ENCODE measurements at places on chromosomes 3 and 15. TPM values are rescaled to one million over a fixed set of nuclear protein-coding genes. Genes with fewer than 3 reads are reported as not detected.
A peak's percentile ranks its signal among the peaks of the same experiment; 100 is the strongest.

GRCh38 chr3:40766396-40766795 lies 241.6 kb downstream of the ZNF621 start:
- H3K4me3 ChIP-seq: no peak overlapping the region
- DNase-seq: no peak
- H3K27ac ChIP-seq: no peak overlapping the region
- no peaks in the 10 kb centered on the region for H3K36me3 ChIP-seq

Gene PPP1R14D
- total RNA-seq: not detected

DNA sequence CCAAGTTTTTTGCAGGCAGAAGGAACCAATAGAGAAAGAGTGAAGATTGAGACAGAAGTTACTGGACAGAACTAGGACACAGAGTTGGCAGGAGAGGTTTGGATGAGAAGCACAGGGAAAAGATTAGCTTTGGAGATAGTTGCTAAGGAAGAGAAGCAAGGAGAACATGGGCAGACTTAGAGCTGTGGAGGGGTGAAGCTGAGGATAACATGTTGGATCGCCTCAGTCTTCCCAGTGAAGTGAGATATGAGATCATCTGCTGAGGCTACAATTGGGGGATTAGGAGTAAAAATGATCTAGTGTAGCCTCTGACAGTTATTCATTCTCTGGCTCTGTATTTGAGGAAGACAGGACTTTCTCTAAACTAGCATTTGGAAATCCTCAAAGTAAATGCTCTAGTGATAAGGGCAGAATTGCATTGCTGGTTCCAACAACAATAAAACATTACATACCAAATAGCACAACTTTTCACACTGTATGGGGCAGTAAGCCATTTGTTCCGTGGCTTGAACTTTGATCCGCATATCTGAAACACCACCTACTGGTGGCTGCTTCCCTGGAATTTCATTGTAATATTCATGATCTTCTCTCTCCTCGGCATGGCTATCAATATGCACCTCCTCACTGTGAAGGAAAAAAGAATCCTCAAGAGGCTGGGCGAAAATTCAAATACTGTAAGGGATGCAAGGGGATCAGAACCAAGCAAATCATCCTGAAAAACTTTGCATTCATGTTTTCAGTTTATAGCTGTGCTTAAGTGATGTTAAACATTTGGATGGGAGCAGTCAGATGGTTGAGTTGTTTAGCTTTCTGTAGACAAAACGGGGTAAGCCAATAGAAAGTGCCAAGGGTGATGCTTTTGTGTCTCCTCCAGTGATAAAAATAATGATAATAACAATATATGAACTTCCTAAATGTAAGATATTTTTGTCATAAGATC lies 22.2 kb upstream of the EID1 start:
- DNase-seq: peak; percentile 19
- no peaks in the 10 kb centered on the region for H3K36me3 ChIP-seq
- H3K27me3 ChIP-seq: no peaks in the 10 kb centered on the region
- H3K4me3 ChIP-seq: no peak overlapping the region

Gene NLGN1
- not detected for total RNA-seq

GRCh38 chr3:61877359-61878138 lies 316.2 kb downstream of the PTPRG start:
- peaks cover 10% of the 10 kb centered on the region for H3K4me1 ChIP-seq
- DNase-seq: peak; percentile 23
- H3K36me3 ChIP-seq: no peaks in the 10 kb centered on the region
- H3K27ac ChIP-seq: no peak overlapping the region

- H3K4me1 ChIP-seq: peaks cover 29% of the 10 kb centered on the region
- H3K27ac ChIP-seq: peak overlapping the region; percentile 68
- no peak for DNase-seq
- peak overlapping the region; percentile 85 for H3K4me3 ChIP-seq
- H3K36me3 ChIP-seq: no peaks in the 10 kb centered on the region
Measured at GRCh38 chr3:122679882-122680474, 661 bp upstream of the PARP14 start.

Gene TAGLN3
- total RNA-seq: 0.64 TPM

DNA sequence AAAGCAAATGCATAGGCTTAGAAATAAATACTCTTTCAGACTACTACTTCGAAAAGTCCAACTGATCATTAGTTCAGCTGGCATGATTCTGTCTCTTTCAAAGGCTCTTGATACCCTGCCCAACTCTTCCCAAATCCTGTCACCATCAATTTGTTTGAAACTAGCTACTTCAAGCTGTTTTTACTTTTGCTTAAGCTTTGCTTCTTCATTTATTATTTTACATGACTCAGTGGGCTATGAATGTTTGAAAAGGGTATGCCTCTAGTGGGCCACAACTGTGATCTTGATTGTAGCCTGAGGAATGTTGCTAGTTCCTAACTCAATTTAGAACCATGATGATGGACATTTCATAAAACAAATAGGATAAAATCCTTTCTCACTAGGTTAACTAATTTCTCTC lies 340.8 kb downstream of the NAALADL2 start:
- H3K27ac ChIP-seq: no peak overlapping the region
- peaks cover under 1% of the 10 kb centered on the region for H3K4me1 ChIP-seq
- no peak for DNase-seq
- H3K27me3 ChIP-seq: no peaks in the 10 kb centered on the region
- H3K36me3 ChIP-seq: no peaks in the 10 kb centered on the region
- H3K4me3 ChIP-seq: no peak overlapping the region

GRCh38 chr3:127212711-127213110 lies 19.8 kb downstream of the PRR23E start:
- no peaks in the 10 kb centered on the region for H3K27me3 ChIP-seq
- H3K4me3 ChIP-seq: no peak overlapping the region
- H3K4me1 ChIP-seq: no peaks in the 10 kb centered on the region

Gene GRK7
- not detected for total RNA-seq

Gene GOLGA8N
- 2.4 TPM for total RNA-seq

Gene MED12L
- total RNA-seq: 6.4 TPM

Gene BDH1
- total RNA-seq: 26.6 TPM
